ENCODE measurements at places on chromosomes 16 and 17.

DNA sequence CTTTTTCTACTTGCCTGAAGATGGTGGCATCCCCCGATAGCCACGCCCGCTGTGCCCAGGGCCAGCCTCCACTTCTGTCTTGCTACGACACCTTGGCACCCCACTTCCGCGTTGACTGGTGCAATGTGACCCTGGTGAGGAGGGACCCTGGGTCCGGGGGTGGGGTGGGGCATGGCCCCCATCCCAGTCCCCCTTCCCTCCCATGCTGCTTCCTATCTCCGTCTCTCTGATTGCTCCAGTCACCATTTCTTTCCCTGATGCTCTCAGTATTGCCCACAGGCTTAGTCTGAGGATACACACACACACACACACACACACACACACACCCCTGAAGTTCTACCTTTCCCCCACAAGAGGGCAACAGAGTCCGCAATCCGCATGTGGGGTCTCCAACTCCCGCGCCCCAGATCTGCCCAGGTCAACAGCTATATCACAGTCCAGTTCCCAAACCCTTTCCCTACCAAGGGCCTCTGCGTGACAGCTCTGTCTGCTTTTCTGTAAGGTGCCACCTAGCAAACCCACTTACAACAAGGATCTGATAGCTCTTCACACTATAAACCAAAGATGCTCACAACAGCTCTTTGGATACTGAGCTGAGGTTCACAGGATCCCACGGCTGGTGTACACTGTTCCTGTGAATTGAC is 3.4 kb downstream of the SGCA start:
- DNase-seq, result no peak

DNA sequence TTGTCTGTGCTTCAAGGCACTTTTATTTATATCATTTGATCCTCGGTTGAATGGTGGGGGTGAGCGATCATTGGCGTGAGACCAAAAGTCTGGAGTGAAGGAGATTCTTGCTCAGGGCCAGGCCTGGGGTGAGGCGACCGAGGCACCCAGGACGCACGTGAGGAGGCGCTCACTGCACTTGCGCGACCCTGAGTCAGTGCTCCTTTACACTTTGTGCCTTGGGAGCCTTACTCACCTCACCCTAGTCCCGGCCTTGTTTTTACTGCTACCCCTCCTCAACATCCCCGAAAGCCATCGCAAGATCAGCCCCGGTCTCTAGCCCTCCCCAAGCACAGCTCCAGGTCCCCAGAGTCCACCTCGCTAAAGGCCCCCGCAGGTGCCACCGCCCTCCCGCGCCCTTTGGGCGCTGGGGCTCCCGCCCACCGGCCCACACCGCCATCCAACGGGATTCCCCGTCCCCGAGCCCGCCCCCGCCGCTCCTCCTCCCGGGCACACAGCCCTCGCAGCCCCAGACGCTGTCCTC is 496 bp downstream of the EZH1 start:
- no peak for DNase-seq

DNA sequence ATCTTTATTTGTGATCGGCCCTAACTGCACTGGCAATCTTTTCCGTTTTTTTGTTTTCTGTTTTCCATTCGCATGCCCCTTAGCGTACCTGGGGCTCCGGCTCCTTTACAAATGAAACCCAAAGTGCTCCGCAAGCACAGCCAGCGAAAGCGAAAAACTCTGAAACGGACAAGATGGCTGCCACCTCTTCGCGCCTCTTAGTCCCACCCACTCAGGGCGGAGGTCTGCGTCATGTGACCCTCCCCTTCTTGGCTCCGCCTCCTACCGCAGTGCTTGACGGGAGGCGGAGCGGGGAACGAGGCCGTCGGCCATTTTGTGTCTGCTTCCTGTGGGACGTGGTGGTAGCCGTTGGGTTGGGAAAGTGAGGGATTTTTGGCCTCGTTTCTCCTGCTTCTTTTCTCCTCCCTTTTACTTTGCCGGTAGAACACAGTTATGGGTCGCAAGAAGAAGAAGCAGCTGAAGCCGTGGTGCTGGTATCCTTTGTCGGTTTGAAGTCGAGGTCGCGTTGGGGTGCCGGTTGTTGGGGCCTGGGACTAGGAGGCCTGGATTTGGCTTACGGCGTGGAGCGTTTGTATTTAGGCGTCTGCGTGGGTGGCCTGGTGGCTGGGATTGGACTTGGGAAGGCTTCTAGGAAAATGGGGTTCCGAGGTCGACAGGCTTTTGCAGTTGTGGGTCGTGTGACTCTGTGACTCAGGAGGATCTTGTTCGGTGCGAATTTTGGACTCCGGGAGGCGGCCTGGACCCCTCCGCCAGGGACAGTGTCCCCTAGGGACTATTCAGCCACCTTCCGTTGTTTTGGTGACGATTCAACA is at the start of gene ZNF207:
ZNF207 (plus strand) TSS at position 304 of the 812 bp plus-strand sequence; CDS start at position 433, 129 bp downstream.
- DNase-seq, result peak; percentile 59

DNA sequence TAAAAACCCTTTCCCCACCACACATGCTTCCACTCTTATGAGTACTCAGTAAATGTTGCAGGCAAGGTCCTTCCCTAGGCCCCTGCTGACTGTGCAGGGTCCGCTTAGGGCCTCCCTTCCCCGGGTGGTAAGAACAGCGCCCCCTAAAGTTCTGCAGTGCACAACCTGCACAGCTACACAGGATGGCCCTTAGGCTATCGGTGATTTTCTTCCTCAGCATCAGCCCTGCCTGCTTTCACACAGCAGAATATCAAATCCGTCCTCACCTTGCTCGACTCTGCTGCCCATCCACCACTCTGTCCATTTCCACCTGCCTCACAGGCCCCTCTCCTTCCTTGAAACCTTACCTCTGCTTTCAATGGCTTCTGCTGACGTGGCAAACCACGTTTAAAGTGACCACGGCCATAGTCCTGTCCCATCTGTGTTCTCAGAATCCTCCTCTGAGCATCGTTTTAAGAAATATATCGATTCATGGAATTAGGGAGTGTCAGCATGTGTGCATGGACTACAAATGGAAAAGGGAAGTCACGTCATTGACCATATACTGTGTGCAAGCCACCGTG is 51.4 kb upstream of the TMEM132E start:
- DNase-seq, result no peak

GRCh38 chr17:30793282-30793977 is 31.1 kb downstream of the CRLF3 start:
- no peak for DNase-seq

DNA sequence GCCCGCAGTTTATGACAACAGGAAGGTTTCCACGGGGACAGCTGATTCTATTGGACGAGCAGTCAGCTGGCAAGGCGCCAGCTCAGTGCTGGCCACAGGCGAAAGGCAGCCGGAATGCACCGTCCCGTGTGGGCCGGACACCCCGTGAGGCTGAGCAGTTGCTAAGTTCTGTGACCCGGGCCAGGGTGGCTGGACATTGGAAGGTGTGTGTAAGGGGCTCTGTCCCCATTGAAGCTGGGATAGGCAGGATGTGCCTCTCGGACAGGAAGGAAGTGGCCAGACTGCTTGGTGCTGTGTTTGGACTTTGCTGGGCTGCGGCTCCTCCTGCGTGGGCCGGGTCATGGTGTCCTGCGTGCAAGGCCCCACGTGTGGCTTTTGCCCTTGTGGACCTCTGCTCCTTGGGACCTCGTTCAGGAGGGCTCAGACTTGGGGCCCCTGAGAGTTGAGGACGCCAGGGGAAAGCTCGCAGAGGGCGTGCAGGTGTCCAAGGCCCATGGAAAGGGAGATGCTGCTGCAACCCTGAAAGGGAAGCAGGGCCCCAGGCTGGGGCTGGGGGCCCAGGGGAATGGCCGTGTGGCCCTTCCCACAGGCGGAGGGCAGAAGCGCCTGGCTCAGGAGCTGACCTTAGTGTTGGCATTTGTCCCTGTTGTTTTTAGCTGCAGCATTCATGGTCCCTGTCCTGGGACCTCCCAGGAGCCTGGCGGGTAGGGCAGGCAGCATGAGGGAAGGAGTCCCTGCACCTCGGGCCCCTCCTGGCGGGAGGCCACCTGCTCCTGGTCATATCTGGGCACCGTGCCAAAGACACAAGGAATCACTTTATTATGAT is 10.0 kb downstream of the BAIAP2 start:
- DNase-seq, result peak; percentile 53

All from cerebellar nuclear complex (tissue), 1 donor.